ENCODE measurements at places on chromosomes 1 and 21.

GRCh38 chr21:34043333-34043732, 30.0 kb upstream of the MRPS6 start:
- DNase-seq, result no peak

DNA sequence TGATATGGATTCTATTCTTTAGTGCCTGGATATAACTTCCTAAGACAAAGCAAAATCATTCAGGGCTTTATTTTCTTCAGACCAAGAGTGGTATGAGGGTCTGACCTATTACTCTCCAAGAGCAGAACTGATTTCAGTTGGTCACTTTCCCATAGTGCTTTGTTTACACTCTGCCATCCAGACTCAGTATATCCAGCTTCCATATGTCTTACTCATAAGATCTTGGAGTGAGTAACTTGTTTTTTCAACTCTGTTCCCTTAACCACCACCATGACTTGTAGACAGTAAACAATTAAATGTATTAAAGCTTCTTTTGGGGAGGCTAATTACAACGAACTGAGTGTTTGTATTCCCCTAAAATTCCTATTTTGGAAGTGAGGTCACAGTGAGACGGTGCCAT, 83.4 kb downstream of the USP24 start:
- no peak for DNase-seq

- DNase-seq, result no peak
Observed at GRCh38 chr1:14773396-14774025, 175.0 kb downstream of the KAZN start.

- DNase-seq, result no peak
Observed at GRCh38 chr1:1440262-1441001, 4.9 kb downstream of the VWA1 start.

GRCh38 chr1:162973381-162973795, 95.8 kb upstream of the RGS4 start:
- DNase-seq, result peak; percentile 60

DNA sequence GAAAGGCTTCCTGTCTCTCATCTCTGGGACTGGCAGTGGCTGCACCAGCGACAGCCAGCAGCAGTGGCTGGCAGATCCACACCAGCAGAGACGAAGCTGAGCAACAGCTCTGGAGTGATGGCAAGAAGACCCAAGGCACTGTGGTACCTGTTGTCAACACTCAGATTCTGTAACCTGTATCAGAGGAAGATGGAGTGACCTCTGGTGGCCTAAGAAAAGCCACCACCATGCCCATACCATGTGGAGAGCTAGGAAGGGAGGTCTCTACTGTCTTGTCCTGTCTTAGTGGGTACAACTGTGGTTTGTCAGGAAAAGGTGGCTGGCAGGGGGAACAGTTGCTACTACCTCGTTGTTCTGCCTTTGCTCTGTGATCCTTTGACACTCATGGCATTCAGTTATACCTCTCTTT, 22.5 kb upstream of the RHBDL2 start:
- no peak for DNase-seq

DNA sequence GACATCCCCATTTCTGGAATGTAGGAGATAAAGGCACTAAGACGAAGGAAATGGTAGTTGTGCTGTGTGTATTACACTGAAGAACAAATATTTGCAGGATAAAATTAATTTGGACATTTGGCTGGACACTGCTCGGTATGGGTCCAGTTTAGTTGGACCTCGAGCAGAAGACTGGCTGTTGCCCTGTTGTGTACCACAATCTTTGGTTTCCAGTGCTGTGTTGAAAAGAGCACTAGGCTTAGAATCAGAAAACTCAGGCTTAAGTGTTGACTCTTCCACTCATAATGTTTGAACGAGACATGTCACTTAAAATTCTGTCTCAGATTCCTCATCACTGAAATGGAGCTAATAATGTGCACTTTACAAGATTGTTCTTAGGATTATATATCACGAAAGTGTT, 1.2 kb upstream of the ARPC5 start:
- no peak for DNase-seq

- no peak for DNase-seq
Observed at GRCh38 chr1:218772575-218772974, 401.1 kb upstream of the LYPLAL1 start.

- no peak for DNase-seq
Observed at GRCh38 chr1:22334860-22335550, 116.6 kb upstream of the ZBTB40 start.

GRCh38 chr1:3915551-3916121, 15.6 kb upstream of the C1orf174 start:
- DNase-seq, result no peak

DNA sequence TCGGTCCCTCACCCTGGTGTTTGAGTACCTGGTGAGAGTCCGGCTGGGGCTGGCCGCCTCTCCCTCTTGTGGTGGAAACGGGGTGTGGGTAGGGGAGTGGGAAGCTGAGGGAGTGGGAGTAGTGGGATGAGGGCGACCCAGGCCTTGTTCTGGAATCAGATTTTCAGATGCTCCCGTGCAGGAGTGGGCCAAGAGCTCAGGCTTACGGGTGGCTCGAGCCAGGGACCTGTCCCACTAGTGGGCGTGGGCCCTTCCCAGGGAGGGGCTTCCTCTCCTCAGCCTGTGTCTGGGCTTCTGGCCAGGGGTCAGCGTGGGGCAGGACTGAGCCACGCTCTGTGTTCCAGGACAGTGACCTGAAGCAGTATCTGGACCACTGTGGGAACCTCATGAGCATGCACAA, 22.0 kb downstream of the CDK18 start:
- DNase-seq, result no peak

GRCh38 chr1:94579876-94580294, 38.3 kb upstream of the F3 start:
- peak; percentile 22 for DNase-seq

DNA sequence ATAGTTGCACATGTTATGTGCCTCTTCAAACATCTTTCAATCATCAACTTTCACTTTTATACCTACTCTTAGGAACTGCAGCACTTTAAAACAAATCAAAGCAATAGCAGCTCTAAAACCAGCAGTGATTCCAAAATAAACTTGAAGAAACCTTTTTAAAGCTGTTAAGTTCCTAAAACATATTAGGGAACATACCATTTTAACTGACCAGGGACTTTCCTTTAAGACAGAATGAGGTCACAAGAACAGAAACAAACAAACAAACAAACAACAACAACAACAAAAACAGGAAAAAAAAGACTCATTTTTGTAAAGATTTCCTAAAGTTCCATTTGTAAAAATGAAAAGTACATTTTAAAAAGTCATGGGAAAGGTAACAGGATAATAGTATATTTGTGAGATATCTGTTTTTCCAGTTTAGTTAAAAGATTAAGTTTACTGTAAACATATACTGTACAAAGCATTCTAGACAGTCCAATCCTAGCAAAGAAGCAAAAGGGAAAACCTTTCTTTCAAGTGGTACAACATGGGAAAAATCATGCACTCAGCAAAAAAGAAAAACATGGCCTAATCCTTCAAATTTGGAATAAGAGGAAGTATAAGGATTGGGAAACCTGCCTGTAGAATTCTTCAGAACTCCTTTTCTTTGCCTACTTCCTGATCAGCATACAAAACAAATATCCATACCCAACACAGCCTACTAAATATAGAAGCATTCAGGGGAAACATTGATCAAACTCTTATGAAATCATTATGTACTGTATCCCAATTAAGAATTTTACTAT, 45.5 kb downstream of the EPS15 start:
- DNase-seq, result no peak

GRCh38 chr1:231919239-231919885, 292.8 kb downstream of the DISC1 start:
- no peak for DNase-seq

DNA sequence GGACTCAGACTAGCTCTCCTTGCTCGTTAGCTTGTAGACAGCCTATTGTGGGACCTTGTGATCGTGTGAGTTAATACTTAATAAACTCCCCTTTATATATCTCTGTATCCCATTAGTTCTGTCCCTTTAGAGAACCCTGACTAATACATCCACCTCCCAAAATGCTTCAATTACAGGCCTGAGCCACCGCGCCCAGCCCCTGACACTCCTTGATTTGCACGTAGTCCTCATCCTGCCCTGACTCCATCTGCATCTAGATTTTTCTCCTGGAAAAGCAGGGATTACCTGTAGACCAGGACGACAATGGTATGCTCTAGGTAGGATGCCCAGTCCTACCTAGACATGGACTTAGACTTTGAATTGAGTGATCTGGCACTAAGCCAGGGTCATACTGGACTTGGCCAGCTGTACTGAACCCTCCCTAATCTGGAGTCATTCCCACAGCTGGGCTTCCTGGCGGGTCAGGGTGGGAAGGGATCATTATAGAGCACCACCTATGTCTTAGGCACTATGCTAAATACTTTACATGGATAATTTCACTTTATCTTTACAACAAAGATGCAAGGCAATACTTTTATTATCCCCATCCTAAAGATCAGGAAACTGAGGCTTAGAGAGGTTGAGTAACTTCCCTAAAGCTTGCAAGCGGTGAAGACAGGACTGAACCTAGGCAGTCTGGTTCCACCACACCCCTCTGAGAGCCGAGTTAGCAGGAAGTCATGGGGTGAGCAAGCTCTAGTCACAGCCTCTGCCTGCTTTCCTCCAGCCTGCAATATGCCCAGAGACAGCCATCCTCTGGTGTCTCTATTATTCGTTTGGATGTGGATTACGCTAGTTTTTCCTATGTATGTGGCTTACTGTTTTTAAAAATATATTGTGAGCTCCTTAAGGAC, 89.4 kb downstream of the DTL start:
- no peak for DNase-seq

- no peak for DNase-seq
Observed at GRCh38 chr1:212506666-212507065, 73.9 kb downstream of the NENF start.

- DNase-seq, result no peak
Observed at GRCh38 chr1:228058172-228058948, 24.1 kb upstream of the ARF1 start.

GRCh38 chr1:16612332-16613172, 812 bp downstream of the NBPF1 start:
- no peak for DNase-seq

DNA sequence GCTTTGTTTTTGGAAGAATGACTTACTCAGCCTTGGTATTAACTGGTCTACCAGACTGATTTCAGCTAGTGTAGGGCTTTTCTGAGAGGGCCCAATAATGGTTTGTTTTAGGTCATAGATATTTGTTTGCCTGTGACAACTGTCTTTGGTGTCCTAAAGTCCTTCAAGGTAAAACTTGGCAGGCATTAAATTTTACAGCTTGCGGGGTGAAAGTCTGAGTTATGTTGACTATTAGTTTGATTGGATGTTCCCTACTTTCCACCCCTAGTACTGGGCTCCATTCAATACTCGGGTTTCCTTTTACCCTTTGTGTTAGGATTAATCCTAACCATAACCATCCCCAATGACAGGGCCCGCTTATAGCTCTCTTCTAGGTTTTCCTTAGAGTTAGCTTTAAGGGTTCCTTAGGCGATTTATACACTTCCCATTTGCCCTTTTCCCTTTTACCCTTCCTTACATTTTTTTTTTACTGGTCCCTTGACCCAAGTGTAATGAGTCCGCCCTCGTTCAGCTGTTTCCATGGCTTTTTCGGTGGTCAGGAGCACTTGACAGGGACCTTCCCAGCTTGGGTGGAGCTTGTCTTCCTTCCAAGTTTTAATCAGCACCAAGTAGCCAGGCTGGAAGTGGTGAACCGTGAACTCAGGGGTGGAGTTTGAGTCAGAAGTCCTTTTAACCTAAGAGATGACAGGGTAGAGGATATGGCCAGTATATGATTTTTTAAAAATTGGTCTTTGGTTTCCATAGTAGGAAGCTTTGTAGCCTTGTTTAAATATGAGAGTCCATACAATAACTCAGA, 28.5 kb upstream of the LCE5A start:
- DNase-seq, result no peak

GRCh38 chr1:198283222-198283621, 126.4 kb downstream of the NEK7 start:
- DNase-seq, result no peak

DNA sequence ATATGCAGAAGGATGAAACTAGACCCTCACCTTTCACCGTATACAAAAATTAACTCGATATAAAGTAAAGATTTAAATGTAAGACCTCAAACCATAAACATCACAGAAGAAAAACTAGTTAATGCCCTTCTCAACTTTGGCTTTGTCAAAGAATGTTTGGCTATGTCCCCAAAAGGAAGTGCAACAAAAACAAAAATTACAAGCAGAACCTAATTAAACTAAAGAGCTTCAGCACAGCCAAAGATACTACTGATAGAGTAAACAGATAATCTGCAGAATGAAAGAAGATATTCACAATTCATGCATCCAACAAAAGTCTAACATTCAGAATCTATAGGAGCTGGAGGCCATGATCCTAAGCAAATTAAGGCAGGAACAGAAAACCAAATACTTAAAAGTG, 824.6 kb upstream of the NEGR1 start:
- DNase-seq, result no peak

DNA sequence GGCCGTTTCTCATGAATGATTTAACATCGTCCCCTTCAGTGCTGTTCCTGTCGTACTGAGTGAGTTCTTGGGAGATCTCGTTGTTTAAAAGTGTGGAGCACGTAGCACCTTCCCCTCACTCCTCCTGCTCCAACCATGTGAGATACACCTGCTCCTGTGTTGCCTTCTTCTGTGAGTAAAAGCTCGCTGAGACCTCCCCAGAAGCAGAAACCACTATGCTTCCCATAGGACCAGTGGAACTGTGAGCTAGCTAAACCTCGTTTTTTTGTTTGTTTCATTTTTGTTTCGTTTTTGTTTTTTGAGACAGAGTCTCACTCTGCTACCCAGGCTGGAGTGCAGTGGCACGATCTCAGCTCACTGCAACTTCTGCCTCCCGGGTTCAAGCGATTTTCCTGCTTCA, 198.6 kb downstream of the NCAM2 start:
- no peak for DNase-seq

DNA sequence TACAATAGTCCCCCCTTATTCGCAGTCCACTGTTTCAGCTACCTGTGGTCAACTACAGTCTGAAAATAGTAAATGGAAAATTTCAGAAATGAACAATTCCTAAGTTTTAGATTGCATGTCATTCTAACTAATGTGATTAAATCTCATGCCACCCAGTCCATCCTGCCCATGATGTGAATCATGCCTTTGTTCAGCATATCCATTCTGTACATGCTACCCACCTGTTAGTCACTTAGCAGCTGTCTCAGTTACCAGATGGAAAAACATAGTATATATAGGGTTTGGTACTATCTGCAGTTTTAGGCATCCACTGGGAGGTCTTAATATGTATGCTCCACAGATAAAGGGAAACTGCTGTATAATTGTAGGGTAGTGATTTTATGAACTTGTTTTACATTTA, 16.6 kb upstream of the HAO2 start:
- no peak for DNase-seq

- DNase-seq, result no peak
Observed at GRCh38 chr1:77594366-77595112, 87.9 kb downstream of the ZZZ3 start.

DNA sequence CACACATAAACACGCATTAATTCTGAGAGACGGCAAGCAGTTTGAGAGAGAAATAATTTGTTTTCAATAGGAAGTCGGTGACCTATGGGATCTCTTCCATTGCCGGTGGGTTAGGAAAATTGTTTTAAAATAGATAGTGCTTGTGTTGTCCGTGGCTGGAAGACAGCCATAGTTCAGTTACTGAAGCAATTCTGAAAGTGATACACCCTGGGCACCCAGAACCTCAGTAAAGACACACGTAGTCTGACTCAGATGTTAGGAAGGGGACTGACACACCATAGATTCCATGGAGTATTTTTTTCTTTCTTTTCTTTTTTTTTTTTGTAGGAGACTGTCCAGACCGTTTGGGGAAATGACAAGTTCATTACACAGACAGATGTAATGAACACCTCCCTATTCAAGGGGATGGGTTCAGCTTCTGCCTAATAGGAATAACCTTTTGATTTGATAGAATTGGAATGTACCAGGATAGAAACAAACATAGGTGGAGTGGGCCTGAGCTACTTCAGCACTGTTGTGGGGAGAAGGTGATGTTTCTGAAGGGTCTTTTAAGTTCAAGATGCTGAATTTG, 1.6 kb downstream of the C1orf21 start:
- DNase-seq, result no peak
